ENCODE measurements at places on chromosomes 12 and 14.

GRCh38 chr14:30559638-30560091, 707 bp downstream of the G2E3 start:
- DNase-seq: peak; percentile 39

DNA sequence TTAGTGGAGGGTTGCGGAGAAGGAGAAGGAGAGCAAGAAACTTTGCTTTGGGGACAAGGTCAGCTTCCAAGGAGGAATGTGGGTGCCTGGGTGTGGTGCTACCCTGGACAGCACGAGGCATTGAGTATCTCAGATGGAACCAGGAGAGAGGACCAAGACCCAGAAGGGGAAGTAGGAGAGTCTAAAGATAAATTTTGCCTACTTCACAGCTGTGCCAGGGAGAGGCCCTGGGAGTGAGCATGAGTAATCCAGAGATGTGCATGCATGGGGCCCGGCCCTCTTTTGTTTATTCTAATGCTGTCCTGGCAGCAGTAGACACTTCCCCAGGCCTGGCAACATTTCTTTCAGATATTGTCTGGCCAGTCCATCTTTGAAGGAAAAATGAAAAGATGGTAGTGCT, 49.5 kb upstream of the GNPNAT1 start:
- DNase-seq: no peak

DNA sequence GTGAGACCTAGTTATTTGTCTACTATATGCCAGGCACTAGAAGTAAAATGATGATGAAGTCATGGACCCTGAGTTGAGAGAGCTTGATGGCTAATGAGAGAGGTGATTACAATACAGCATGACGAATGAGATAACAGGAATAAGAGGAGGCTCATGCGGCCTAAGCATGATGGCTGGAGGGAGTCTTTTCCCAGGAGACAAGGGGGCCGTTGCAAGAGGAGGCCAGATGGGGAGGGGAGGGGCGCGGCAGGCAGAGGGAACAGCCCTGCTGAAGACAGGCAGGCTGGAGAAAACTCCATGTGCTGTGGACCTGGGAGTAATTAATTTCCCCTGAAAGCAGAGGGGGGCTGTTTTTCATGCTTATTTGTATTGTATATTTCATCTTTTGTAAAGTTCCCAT, 144.7 kb upstream of the RFLNA start:
- DNase-seq: no peak

DNA sequence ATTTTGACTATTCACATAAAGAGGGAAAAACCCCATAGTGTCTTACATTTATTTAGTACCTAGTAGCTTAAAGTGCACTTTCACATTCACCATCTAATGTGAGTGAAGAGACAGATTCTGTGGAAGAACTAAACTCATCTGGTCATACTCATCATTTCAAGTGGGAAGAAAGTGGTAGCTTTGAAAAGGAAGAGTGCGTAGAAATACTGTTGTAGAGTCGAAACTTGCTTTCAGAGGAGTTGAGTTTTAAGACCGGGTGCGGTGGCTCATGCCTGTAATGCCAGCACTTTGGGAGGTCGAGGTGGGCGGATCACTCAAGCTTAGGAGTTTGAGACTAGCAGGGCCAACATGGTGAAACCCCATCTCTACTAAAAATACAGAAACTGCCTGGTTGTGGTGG, 222.2 kb downstream of the ERC1 start:
- DNase-seq: no peak

DNA sequence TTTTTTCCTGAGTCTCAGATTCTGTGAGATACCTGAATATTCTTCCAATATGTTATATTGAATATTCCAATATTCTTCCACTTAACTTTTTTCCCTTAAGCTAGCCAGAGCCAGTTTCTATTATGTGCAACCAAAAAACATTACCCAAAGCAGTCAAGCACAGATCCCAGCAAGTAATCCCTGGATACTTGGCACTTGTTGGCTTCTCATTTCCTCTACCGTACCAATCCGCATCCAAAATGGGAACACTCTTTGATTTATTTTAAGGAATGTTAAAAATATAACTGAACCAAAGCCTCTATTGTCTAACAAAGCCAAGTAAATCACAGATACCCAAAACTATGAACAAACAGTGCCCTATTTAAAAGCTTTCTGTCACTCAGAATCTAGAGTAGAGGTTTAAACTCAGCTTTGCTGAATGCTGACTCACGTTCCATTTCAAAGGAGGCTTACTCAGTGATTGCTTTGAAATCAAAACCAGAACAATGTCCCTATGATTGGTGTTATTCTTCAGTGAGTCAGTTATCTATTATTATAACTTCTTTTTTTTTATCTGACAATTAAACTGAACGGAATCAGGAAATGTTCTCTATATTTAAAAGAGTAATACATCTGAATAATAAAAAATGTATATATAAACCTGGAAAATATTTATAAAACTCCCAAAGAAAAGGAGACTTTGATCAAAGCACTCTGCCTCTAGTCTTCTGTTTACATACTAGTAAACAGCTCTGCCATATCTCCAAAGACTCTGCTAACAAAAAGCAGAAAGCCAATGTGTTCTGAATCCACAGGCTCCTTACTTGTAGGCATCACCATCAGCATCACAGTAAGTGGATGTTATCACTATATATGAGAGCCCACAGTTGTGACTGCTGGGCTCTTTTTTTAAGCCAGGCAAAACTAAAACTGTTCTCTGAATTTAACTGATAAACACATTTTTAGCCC, 360.8 kb downstream of the CCDC91 start:
- no peak for DNase-seq

DNA sequence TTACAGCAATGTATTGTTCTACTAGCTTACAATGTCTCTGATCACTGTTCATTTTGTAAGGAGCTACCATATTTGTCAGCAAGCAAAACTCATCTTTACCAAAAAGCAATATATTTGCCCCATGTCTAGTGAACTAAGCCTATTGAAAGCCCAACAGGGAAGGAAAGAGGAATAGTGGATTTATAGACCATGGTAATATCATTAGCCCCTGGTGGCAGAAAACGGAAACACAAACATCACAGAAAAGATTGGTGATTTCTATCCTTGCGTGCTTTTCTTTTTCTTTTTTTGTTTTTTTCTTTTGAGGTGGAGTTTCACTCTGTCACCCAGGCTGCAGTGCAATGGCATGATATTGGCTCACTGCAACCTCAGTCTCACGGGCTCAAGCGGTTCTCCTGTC, 1562.4 kb upstream of the TMEM132C start:
- no peak for DNase-seq

GRCh38 chr14:71856199-71856919, 75.9 kb upstream of the RGS6 start:
- DNase-seq: no peak

DNA sequence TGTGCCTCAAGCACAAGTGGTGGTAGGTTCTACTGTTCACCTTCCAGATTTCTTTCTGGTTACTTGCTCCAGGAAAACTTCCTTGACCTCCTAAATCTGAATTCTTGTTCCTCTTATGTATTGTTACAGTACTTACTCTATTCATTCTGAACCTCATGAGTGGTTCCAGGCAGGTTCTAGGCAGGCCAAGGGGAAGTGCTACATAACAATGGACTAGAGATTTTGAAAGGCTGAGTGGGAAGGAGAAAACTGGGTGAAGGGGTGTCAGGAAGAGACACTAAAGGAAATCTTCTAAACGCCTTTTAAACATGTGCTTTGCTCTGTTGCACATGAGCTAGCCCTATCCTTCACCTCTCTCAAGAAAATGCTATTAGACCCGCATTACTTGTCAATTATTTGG, 1.6 kb downstream of the YARS2 start:
- no peak for DNase-seq

GRCh38 chr12:55188974-55189556, 31.8 kb upstream of the OR10A7 start:
- DNase-seq: peak; percentile 64

DNA sequence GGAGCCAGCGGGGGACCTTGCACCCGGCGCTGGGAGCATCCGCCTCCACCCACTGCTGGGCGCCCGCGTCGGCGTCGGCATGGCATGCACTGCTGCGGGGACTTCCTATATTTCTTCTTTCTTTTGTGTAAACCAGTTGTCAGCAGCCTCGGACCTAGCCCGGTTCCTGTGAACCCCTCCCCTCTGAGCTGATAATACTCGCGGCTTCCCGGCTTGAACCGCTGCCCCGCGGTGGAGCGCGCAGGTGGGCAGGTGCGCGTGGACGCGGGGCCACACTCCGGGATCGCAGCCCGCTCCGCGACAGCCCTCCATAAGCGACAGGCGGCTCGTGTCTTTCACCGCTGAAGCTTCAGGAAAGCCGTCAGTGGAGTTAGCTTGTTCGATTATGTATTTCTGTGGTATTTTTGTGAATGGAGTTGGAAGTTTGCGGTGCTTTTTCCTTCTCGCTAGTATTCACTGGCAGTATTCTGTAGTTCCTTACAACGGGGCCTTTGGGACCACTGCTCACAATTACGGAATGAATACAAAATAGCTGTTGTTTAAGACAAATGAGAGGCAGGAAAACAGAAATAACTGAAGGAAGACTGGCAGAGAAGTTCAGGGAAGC, 870 bp downstream of the BMAL2 start:
- peak; percentile 43 for DNase-seq

- DNase-seq: no peak
These were observed 6.9 kb upstream of the PTCSC3 start for GRCh38 chr14:36183402-36183801.

- no peak for DNase-seq
These were observed 99.1 kb downstream of the SYT1 start for GRCh38 chr12:78963439-78964227.

DNA sequence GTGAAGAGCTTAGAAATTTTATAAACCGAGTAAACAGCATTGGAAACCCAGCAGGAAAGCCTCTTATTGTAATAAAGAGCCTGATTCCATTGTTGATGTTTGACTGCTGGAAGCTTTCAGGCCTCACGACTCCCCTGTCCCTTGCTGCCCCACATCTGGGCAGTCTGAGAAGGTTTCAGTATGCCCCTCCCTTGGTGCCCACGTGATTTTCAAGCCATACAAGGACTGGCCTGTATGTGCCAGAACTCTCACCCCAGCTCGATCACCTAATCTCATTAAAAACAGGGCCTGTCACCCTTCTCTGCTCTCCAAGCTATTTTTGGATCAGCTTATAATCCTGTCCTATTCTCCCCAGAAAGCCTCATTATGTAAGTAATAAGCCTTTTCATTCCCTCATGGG, 7.5 kb upstream of the PYROXD1 start:
- DNase-seq: no peak

GRCh38 chr14:23115039-23115731, 3.9 kb downstream of the CEBPE start:
- no peak for DNase-seq

DNA sequence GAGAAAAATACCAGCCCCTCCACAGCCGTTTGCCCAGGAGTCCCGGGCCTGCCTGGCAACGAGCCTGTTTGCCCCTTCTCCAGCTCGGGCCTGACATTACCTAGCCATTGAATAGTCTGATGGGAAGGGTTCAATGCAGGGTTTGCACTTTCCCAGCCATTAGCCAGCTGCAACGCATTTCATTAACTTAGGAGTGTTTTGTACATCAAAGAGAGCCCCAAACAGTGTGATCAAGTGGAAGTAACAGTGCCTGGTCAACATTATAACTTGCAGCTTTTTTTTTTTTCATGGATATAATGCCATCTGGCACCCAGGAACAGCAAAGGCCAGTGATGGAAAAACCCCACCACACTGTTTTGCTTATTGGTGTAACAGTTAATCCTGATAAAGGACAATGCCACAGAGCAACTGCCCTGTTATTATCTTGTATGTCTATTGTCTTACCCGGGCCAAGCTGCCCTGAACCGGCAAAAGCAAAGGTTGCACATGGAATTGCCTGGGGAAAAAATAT, 38.0 kb downstream of the BTG1 start:
- peak; percentile 90 for DNase-seq

DNA sequence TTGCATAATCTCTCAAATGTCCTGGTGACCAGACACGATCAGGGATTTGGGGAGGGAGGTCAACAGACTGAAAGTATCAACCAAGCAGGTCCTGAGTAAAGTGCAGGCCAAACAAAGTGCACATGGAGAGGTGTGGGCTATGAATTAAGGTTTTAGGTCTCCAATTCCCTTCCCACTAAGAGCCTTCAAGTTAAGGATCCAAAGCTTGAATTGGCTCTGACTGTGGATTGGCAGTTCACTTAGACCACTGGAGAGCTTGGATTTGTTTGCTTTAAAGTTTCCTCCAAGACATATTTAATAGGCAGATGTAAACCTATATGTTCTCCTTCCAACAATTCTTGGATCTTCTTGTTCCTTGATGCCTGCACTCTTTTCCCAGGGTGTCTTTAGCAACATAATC, 129.6 kb upstream of the IGF1 start:
- no peak for DNase-seq

GRCh38 chr14:103909531-103910261, 18.6 kb upstream of the TDRD9 start:
- no peak for DNase-seq

- DNase-seq: no peak
These were observed 157.9 kb upstream of the GRIP1 start for GRCh38 chr12:66836623-66837310.

DNA sequence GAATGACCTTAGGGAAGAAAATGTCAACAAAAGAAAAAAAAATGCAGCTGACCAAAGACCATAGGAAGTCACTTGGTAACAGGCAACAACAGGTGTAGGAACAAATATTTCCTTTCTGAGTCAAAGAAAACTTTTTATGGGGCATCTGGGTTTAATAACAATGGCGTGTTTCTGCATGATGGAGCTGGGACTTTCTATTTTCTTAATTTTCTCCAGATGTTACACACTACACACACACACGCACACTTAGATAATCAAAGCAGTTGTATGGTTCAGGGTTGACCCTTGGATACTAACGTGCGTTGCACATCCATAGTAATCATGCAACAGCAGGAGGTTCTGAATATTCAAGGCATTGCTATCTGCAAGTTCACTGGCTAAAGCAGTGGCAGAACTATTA, 47.9 kb upstream of the NTF3 start:
- DNase-seq: no peak

DNA sequence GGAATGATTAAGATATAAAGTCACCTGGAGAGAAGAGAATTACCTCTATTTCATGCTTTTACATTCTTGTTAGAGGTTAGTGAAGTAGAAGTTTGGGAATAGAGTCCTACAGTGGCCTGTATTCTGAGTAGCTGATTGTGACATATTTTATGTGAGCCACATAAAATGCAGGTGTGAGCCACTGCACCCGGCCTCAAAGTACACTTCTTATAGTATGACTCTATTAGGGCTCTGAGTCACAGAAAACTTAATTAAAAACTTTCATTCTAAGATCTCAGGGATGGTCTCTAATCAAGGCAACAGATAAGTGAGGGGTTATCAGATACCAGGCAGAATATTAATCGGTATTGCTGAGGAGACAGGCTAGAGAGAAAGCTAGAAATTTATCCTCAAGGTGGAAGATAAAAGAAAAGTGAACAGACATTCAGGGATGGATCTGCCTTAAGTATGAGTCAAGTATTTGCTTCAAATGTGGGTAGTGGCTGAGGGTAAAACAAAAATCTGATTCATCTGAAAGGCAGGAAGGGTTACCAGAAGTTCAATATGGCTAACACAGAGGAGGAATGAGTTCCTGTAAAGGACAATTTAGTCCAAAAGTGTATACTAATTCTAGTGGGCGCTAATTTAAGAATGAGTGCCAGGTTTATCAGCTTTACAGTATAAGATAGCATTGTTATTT, 5.5 kb upstream of the G2E3 start:
- DNase-seq: no peak
